ENCODE measurements at places on chromosomes 6 and 20.

DNA sequence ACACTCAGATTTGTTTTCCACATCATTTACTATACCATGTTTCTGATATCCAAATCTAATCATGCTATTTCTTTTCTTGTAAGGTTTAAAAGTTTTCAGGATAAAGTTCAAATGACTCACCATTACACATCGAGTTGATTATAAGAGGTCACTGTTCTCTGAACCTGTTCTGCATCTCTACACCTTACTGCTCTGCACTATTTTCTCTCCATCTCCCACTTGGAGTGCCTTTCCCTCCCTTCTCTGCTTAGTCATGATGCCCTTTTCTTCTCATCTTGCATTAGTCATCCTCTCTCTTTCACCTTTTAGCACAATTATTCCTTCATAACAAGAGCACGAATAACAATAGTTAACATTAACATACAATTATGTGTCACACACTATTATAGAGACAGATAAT is 37.5 kb upstream of the FUT9 start:
- DNase-seq, result no peak

DNA sequence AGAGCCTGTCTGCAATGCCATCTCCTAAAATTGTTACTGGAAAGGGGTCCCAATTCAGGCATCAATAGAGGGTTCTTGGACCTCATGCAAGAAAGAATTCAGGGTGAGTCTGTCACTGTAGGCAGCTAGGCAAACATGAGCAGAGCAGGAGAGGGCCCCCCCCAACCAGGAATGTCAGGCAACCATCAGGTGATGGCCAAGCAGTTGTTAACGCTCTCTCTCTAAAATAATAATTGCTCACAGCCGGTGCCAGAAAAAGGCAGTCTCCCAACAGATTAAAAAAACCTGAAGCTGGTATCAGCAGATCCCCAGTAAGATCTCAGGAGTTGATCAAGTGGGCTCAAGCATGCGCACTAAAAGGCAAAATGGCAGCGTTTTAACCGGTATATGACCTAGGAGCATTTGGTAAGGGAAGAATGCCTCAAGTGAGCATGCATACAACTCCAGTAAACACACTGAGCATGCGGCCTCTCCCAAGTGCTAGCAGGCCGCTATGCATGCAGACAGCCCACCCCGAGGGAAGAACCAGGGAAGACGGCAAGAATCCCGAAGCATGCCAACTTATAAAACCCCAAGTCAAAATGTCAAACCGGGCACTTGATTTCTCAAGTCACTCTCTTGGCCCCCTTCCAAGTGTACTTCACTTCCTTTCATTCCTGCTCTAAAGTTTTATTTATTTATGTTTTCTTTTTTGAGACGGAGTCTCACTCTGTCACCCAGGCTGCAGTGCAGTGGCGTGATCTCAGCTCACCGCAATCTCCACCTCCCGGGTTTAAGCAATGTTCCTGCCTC is 44.0 kb upstream of the RNGTT start:
- no peak for DNase-seq

DNA sequence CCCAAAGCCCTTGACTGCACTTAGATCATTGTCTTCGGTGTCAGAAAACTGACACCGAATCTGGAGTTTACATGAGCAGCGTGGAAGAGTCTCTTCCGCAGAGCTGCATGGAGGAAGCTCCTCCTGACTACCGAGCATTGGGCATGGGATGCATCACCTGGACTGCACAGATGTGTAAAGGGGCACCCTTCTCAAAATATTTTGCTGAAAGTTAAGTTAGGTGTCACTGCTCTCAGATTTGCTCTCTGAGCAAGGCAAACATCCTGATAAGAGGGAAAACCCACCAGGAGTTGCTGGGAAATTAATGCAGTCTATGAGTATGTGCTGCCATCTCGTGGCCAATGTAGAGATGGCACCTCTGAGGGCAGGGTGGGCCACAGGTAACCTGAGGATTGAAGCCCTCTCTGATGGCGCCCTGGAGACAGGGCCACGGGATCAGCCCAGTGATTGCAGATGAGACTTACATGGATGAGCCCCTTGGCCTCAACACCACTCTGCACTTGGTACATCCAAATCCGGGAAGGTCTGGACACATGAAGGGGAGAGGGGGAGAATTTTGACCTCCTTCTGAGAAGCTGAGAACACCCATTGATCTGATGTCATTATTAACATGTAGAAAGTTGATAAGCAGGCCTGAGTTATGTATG is 129.9 kb downstream of the LPA start:
- DNase-seq, result peak; percentile 41

GRCh38 chr6:6224933-6225486 is 95.5 kb downstream of the F13A1 start:
- DNase-seq, result no peak

DNA sequence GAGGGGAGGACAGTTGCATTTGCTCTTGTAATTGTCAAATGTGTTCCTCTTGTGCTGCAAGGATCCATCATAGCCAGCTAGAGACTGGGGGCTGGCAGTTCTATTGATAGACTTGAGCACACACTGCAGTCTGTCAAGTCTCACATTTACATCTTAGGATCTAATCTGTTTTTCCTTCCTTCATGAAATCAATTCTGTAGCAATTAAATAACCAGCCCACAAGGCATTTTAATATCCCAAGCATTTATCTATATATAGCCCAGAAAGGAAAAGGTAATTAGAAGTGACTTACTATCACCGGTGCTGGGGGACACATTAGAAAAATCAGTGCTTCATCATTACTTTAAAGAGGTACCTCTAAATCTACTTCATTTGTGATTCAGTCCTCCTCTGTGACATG is 143.0 kb upstream of the STXBP5 start:
- DNase-seq, result no peak

GRCh38 chr20:37071481-37071911 is 24.3 kb downstream of the RBL1 start:
- DNase-seq, result no peak

DNA sequence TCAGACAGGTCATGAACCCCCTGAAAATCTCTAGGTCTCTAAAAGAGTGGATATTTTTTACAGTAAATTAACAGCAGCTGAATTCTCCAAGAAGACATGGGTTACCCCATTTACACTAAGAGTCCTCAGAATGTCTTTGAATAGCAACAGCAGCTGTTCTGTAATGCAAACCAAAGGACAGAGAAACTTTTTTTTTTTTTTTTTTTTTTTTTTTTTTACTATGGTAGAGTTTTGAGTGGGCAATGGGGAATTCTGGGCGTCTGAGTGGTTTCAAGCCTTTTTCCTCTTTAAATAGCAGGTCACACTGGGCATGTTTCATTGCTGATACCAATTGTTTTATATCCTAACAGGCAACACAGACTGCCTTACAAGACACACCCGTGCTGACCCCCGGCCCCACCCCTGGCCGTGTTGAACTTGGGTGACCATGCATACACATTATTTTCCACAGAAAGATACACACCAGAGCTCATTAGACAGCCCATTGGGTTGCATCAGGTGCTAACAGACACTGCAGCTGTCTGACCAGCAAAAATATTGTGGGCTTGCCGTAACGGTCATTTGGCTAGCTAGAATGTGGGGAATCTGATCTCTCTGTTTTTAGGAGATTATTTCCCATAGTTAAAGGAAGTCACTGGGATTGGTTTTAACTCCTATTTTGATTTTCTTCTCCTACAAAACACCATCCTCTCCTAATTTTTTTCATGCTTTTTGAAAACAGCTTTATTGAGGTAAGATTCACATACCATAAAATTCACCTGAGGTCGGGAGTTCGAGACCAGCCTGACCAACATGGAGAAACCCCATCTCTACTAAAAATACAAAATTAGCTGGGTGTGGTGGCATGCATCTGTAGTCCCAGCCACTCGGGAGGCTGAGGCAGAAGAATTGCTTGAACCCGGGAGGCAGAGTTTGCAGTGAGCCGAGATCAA is 26.7 kb upstream of the IRF4 start:
- DNase-seq, result no peak

- no peak for DNase-seq
Measured at GRCh38 chr20:9363673-9364072, 150.7 kb upstream of the LAMP5 start.

- DNase-seq, result peak; percentile 25
Measured at GRCh38 chr6:26536571-26537159, 1.5 kb upstream of the HMGN4 start.

- no peak for DNase-seq
Measured at GRCh38 chr6:19492636-19493405, 344.3 kb upstream of the ID4 start.

- no peak for DNase-seq
Measured at GRCh38 chr20:32965581-32966373, 38.5 kb downstream of the SUN5 start.

DNA sequence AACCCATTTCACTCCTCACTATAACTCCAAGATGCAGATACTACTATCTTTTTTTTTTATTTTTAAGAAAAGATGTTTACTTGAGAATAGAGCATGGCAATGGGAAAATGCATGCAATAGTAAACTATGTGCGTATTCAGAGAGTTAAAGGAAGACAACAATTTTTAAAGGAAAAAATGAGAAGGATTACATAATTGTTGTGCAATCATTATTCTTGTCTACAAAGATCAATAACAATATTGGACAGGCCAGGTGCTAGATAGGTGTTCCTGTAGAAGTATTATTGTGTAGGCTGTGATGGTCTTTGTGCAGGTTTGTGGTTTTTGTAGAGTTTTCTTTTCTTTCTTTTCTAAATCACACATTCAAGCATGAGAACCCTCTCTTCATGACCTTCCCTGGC is 20.6 kb downstream of the CYP39A1 start:
- DNase-seq, result no peak

DNA sequence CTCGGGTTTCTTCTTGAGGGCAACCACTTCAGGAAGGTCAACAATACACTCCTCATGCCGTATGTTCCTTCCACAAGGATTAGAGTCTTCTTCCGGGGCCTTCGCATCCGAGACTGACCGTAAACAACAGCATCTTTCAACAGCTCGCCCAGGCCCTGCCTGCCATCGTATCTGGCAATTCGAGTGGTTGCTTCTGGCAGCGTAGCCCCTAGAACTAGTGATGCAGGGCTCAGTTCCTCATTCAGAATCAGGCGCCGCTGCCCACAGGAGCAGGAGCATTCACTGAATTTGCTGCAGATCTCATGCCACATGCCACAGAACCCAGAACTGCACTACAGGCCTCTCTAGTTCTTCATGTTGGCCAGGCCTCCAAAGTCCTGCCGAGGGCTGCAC is 59.0 kb upstream of the AFDN start:
- no peak for DNase-seq

- DNase-seq, result no peak
Measured at GRCh38 chr6:18488526-18489270, 101.5 kb downstream of the RNF144B start.

DNA sequence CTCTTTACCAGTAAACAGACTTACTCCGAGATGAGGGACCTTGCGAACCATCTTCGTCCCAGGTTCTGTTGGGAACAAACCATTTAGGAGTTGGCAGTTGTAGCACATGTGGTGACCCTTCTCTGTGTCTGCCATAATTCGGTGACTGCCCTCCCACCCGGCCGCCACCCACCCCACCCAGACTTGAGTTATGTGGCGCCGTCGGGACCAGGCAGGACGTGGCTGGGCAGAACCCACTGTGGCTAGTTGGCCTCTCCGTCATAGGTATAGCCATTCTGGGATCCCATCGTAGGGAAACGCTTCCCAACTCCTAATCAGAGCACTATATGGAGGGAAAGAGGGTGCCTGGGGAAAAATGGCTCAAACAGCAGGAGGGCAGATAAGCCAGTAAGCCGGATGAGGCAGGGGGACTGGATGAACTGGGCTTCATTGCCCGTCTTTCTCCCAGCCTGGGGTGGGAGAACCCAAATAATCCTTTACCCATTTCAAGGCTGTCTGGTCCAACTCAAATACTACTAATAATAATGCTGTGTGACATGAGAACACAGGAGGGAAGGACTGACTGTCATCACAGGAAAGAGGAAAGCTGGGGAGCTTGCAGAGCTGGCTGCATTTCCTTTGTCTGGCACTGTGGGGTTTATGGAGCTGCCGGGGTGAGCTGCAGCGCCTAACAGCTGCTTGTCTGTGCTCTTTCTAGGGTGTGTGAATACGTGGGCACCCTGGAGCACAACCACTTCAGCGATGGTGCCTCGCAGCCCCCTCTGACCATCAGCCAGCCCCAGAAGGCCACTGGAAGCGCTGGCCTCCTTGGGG is 73.0 kb upstream of the PBOV1 start:
- DNase-seq, result no peak
